Coronary artery (tissue), 2 donors: ENCODE measurements at places on chromosomes 7 and 10.
A peak's percentile ranks its signal among the peaks of the same experiment; 100 is the strongest.

GRCh38 chr10:95394161-95394880 lies 103.5 kb upstream of the PDLIM1 start:
- DNase-seq, result no peak

GRCh38 chr10:35307297-35307696 lies 29.0 kb upstream of the CCNY start:
- DNase-seq, result no peak

DNA sequence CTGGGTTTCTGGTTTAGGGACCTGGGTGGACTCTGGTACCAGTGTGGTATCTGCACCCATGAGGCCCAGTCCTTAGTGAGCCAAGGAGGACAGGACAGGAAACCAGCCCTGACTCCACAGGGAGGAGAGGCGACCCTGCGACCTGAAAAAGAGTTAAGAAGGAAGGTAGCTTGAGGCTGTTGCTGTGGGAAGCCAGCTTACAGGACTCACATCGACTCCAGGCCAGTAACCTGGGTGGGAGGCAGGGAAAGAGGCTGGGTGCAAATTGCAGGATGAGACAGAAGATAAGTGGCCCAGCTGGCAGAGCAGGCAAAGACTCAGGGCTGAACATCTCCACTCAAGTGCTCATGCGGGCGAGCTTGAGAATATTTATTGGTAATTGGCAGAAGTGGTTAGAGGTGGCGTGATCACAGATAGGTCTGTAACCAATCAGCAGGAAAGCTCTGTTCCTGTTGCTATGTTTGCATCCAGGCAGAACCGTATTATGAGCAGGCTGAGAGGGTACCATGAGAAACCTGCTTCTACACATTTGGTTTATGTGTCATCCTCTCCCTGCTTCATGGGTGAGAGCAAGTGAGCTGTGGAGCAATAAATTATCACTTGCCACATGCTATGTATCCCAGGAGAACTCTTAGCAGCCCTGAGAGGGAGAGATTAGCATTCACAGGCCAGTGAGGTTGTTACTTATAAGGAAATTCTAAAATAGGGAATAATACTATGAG lies 11.0 kb downstream of the TLL2 start:
- DNase-seq, result no peak

DNA sequence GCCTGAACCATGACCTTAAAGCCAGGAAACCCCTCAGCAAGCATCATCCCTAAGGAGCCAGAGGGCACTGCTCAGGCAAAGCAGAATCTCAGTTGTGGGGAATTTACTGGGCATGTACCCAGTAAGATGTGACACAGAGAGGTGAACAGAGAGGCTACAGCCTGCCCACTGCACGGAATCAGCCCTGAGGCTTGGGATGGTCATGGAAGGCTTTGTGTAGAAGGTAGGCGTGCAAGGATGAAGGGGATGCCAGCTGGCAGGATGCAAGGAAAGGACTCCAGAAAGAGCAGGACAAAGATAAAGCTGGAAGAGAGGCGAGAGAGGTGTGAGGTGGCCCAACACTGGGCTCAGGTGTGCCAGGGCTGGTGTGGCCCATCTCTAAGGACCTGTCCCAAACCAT lies 2.4 kb upstream of the AIFM2 start:
- peak; percentile 36 for DNase-seq

- DNase-seq, result no peak
Observed at GRCh38 chr7:140989068-140989467, 25.7 kb downstream of the MRPS33 start.

GRCh38 chr10:21174715-21175495 lies 277.8 kb upstream of the NEBL start:
- no peak for DNase-seq

- no peak for DNase-seq
Observed at GRCh38 chr7:83040484-83040883, 122.2 kb downstream of the PCLO start.

DNA sequence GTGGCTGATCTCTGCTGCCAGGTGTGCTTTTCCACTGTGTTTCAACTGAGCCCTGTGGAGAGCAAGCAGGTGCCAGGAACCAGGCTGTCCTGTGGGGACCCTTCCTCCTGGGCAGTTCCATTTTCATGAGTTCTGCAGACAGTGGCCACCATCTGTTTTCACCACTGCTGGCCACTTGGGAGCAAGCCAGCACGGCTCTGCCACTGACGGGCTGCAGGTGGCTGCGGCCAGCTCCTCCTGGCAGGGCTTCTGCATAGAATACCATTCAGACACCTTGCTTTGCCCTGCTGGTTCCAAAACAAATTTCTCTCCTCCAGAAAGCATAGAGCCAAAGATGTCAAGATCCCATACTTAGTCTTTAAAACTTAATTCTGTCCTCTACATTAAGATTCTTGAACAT lies 48.3 kb downstream of the LANCL2 start:
- DNase-seq, result no peak

- DNase-seq, result no peak
Observed at GRCh38 chr7:93575555-93576399, 1.3 kb upstream of the CALCR start.

GRCh38 chr7:28939367-28939766 lies 18.8 kb downstream of the TRIL start:
- no peak for DNase-seq

GRCh38 chr10:17122726-17123661 lies 6.6 kb downstream of the CUBN start:
- no peak for DNase-seq

DNA sequence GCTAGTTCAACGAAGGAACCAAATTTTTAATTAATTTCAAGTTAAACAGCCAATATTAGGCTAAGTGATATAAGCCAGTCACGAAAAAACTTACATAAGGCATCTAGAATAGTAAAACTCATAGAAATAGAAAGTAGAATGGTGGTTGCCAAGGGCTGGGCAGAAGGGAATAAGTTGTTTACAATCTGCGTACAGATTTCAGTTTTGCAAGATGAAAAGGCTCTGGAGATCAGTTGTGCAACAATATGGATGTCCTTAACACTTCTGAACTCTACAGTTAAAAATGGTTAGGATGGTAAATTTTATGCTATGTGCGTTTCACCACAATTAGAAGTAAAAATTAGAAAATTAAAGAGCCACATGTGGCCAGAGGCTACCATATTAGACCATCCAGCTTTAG lies 13.3 kb downstream of the SCRN1 start:
- DNase-seq, result no peak

GRCh38 chr7:39605087-39605486 lies 18.3 kb upstream of the RALA start:
- DNase-seq, result no peak

DNA sequence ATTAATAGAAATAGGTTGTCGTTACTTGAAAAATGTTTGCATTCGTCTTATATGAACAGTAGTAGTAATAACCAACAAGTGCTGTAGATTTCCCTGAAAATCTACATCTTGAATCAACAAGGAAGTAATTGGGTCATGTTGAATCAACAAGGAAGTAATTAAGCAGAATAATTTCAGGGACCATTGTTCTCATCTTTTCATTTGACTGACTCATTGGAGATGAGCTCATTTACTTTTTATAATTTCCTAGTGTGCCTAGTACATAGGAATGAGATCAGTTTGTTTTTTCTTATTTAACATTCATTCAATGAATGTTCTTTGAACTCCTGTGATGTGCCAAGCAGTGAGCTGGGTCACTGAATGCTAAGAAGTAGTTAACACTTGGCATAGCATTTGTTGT lies 8.2 kb downstream of the CLDN12 start:
- DNase-seq, result no peak

- DNase-seq, result no peak
Observed at GRCh38 chr7:50404392-50404791, 45.8 kb downstream of the FIGNL1 start.

DNA sequence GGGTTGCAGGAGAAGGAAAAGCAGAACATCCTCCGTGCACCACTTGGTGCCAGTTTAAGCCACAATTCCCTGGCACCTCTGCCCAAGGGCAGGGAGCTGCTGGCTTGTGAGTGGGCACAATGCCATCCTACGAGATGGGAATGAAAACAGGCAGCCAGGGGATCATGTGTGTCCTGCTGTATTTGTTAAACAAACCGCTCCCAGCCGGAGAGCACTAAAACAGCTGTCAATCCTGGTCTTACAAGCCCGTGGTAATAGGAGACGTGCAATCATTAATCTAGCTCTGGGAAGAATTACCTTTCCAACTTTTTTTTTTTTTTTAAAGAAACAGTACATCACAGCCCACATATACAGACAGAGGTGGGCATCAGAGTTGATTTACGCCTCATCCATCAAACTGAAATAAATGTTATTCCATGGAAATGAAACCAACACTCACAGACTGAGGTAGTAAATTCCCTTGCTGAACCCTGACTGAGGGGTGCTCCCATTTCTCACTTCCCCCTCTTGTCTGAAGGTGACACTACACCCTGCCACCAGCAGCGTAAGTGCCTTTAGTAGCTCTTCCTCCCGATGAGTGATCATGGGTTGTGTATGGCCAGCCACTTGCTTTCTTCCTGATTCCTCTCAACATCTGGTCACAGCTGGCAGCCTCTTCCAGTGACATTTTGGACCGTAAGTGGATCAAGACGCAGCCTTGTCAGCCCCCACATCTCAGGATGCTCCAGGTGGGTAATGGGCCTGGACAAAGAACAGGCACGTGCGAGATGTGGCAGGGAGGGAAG lies 143.8 kb downstream of the TEX36 start:
- no peak for DNase-seq

- DNase-seq, result no peak
Observed at GRCh38 chr10:119409906-119410305, 132.6 kb downstream of the RGS10 start.

DNA sequence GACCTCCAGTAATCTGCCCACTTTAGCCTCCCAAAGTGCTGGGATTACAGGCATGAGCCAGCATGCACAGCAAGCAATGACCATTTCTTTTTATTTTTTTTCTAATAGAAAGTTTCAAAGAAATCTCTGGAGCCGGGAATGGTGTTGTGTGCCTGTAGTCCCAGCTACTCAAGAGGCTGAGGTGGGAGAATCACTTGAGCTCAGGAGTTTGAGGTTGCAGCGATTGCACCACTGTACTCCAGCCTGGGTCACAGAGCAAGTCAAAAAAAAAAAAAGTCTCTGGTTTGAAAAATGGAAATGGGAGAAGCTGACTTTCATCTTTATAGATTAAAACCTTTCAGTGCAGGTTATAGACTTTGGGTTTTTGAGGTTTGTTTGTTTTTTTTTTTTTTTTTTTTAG lies 44.8 kb upstream of the KMT2E start:
- no peak for DNase-seq

DNA sequence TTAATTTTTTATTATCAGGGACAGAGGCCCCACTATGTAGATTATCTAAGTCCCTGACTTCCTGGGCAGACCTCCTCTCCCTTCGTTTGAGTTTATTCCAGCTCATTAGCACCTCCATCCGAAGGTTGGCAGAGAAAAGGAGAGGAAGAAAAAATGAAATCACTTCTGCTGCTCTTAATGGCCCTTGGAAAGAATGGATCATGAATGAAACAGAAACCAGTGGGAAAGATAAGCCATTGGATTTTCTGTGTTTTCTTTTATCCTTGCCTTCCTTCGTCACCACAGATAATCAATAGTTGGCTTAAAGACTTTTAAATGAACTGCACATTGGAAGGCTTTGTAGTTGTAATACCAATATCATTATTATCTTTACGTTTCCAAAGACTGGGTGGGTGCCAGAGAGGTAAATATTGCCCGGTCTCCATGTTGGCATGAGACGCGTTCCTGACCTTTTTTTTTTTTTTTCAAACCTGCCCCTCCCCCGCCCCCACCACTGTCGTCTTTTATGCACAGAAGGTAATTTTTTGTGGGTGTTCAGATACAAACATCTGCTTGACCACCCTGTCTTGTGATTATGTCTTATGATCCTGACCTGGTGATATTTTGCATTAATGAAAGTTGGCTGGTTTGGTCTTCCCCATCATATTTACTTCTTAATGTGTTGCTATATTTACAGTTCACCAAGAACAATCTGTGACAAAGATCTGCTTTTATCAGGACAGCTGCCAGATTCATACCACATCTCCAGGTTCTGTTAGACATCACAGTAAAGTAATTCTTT lies 116.8 kb downstream of the ARID5B start:
- DNase-seq, result no peak
